Activated gamma-delta T cell treated with anti-CD3 and anti-CD28 coated beads, Interleukin-2, amount 50 U/mL, for 16 hours (primary cell): ENCODE measurements at places on chromosomes 1 and 21.

- peak; percentile 42 for DNase-seq
Measured at GRCh38 chr1:64136752-64137411, 66.5 kb upstream of the UBE2U start.

DNA sequence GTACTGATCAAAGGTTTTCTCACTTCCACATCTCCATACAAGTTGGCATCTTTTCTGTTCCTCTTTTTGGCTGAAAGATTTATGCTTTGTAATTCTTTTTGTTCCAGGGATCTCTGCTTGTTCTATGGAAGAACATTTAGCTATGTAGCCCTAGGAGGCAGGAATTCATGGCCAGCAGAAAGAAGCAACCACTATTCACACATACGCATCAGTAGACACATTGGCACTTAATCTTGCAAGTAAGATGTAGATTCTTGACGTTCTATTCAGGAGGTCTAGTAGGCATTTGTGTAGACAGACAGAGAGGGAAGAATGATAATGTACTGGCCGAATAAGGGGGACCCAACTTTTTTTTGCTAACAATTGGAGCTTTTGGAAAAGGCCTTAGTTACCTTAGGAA is 336.0 kb downstream of the NUF2 start:
- DNase-seq, result no peak

DNA sequence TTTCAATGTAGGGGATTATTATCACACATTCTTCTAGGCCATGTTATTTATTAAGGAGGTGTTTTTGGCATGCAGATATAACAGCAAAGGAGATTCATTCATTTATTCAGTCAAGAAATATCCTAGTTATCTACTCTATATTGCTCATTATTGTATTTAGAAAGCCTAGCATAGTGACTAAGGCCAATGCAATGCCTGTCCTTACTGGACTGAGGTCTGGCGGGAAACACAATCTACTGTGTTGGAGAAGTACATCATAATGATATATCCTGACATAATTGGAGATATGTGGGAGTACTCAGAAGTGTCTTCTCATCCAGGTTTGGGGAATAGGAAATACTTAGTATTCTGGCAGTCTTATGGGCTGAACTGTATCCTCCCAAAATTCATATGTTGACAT is 421.5 kb upstream of the USP24 start:
- DNase-seq, result no peak

- DNase-seq, result no peak
Measured at GRCh38 chr1:107494061-107494460, 353.2 kb downstream of the NTNG1 start.

DNA sequence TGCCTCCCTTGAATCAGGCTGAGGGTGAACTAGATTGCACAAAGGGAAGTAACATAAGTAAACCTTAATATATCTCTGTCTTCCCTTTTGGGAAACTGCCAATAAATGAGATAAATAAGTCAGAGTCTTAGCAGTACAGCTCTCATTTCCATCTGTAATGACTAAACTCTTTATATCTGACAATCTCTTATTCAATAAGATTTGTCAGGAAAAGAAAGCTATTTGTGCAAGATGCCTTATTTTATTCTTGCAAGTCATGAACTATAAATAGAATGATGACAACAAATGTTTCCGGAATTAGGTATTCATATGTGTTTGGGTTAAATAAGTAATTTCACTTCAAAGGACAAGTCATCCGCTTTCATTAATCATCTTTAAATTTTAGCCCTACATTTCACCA is 229.2 kb downstream of the PTGER3 start:
- no peak for DNase-seq

- no peak for DNase-seq
Measured at GRCh38 chr21:39430457-39430856, 15.1 kb downstream of the LCA5L start.

GRCh38 chr1:180574031-180574713 is 15.4 kb downstream of the OVAAL start:
- DNase-seq, result no peak

- no peak for DNase-seq
Measured at GRCh38 chr1:60589046-60589748, 493.2 kb upstream of the NFIA start.

DNA sequence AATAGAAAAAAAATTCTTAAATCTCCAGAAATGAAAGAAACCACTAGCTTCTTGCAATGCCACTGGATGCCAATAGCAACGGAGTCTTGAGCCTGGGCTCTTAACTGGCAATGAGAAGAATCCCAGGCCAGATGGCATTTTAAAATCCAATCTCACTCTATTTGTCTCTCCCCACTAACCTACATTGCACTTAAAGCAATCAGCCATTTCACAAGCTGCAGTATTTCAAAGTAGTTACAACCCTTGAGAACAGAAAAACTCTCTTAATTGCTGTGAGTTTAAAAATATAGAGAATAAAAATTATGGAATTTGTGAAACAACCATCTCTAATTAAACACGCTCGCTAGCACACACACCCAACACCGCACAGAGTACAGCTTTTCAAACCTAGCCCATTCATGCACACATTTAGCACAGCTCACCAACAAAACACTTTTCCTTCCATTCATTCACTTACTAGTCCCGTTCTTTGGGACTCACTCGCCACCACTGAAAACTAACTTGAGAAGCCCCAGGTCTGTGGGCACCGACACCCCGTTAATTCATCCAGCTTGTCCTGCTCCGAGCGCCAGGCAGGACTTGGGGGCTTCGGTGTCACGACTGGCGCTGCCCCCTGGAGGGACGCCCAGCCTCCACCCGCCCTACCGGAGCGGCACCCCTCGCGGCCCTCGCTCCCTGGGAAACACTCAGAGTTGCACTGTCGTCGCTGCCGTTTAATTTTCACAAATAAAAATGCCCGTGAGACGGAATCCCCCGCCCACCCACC is 1.0 kb downstream of the DDAH1 start:
- DNase-seq, result no peak

DNA sequence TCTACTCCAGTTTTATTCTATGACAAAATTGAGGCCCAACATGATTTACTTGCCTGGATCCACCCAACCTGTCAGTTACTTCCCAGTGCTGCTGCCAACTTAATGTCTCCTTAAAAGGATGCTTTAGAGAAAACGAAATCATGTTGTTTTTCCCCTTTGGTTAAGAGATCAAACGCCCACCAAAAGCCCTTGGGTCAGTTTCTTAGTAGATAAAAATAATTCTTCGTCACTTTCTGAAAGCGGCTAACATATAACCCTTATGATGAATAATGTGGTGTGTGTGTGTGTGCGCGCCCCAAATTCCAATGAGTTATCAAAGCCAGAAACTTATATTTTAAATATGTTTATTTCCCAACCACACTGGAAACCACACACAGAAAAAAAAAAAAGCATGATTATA is 52.7 kb upstream of the LGALS8 start:
- no peak for DNase-seq

- peak; percentile 77 for DNase-seq
Measured at GRCh38 chr1:203765029-203765837, at the start of gene LAX1. LAX1 (plus strand) TSS chr1:203765183; CDS start chr1:203765566, 383 bp downstream.

DNA sequence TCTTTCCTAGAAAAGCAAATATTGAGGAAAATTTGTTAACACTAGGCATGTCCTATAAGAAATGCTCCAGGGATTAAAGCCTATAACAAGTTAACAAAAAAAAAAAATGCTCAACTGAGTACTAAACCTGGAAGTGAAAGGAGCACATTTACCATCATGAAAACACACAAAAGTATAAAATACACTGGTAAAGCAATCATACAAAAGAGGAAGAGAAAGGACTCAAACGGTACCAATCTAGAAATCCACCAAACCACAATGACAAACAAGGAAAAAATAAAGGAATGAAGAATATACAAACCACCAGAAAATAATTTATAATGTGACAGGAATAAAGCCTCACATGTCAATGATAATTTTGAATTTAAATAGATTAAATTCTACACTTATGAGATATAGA is 21.2 kb downstream of the CD1E start:
- no peak for DNase-seq

- DNase-seq, result no peak
Measured at GRCh38 chr1:199774433-199775089, 252.9 kb upstream of the NR5A2 start.

DNA sequence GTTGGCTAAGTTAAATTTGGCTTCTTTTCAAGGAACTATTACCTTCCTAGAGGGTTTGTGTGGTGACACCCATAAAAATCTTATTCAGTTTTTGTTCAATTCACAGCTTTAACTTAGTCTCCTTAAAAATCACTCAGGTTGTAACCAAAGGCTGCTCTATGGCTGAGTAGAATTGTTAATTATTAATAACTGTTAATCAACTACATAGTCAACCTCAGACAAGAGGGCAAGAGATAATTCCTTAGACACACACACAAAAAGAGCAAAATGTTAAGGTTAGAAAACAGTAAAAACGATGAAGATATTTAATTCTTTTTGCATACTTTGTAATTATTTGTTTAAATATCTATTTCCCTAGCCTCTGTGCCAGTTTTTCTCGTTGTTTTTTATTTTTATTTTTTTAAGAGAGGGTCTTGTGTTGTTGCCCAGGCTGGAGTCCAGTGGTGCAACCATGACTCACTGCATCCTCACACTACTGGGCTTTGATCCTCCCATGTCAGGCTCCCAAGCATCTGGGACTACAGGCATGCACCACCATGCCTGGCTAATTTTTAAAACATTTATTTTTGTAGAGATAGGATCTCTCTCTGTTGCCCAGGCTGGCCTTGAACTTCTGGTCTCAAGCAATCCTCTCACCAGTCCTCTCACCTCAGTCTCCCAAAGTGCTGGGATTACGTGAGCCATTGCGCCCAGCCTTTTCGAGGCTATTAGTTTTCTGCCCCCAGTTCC is 215.2 kb downstream of the DISC1 start:
- no peak for DNase-seq

GRCh38 chr1:3369446-3370076 is 84.9 kb upstream of the ARHGEF16 start:
- no peak for DNase-seq

GRCh38 chr1:42037586-42037985 is 115.6 kb upstream of the GUCA2B start:
- DNase-seq, result no peak

GRCh38 chr1:41093826-41094225 is 72.3 kb upstream of the SLFNL1 start:
- DNase-seq, result no peak

- no peak for DNase-seq
Measured at GRCh38 chr1:63294803-63295594, 27.4 kb upstream of the FOXD3 start.

DNA sequence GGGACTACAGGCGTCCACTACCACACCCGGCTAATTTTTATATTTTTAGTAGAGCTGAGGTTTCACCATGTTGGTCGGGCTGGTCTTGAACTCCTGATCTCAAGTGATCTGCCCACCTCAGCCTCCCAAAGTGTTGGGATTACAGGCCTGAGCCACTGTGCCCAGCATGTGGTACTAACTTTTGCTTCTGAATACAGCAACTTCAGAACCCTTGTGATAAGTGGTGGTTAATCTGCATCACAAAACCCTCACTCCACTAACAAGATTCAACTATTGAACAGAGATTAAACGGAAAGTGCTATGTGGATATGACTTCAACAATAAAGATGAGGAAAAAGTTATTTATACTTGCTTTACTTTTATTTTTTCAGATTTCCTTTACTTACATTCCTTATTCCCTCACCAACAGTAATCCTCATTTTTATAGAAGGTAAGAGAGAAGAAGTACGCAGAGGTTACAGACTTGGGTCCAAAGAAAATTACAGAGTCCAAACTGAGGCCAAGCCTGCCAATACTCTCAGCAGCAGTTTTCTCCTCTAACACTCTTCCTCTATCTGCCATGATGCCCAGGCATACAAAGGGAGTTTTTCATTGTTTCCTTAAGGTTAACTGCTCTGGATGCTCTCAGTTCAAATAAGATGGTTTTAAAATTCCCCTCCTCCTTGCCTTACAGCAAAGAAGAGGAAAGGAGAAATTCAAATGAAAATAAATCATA is 44.3 kb downstream of the SLC16A1 start:
- no peak for DNase-seq

DNA sequence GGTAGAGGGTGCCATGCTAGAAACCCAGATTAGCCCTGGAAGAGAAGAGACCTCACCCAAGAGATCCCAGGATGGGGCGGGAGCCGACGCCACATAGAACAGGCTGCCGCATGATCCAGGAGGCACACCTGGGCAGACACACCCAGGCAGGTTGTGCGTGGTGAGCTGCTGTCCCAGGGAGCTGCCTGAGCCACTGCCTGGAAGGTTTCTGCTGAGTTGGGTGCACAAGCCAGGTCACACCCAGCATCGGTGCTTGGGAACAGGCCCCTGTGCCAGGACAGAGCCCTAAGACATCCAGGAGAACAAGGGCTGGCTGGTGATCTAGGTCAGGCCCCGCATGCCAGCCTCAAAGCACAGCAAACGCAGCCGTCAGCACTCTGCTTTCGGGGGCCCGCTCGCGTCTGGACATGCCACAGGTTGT is 40.2 kb downstream of the CTNNBIP1 start:
- no peak for DNase-seq

GRCh38 chr1:59195151-59195550 is 101.7 kb upstream of the FGGY start:
- DNase-seq, result no peak

DNA sequence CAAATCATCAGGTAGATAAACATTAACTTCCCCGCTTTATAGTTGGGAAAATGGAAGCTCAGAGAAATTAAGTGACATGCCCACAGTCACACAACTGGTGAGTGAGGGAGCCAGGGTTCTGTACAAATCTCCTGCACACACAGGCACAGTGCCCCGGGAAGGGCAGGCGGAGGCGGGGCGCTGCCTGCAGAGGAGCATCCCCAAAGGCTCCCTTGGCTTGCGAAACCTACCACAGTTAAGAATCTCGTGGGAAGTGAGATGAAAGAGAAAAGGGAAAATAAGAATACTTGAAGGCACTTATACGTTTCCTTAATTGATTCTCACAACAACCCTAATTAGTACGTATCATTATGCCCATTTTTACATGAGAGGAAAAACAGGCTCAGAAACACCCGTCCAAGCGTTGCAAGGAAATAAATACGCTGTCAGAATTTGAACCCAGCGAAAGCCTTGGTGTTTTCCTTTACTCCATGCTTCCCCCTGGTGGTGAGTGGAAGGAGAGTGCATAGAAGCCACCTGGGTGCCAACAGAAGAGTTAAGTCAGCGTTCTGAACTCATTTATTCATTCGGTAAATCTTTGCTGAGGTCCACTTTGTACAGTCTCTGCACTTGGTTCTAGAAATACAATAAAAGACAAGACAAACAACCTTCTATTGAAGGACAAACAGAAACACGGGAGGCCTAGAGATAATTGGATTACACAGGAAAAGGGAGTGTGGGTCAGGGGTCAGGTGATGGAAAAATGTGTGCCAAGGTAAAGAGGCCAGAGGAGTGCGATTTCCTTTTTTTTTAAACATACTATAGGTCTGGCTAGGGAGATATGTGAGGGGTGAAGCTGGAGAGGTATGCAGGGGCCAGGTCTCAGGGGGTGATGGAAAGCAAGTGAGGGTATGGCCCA is 28.4 kb downstream of the ACP6 start:
- peak; percentile 18 for DNase-seq

- no peak for DNase-seq
Measured at GRCh38 chr1:203425663-203425975, 50.0 kb upstream of the PRELP start.

DNA sequence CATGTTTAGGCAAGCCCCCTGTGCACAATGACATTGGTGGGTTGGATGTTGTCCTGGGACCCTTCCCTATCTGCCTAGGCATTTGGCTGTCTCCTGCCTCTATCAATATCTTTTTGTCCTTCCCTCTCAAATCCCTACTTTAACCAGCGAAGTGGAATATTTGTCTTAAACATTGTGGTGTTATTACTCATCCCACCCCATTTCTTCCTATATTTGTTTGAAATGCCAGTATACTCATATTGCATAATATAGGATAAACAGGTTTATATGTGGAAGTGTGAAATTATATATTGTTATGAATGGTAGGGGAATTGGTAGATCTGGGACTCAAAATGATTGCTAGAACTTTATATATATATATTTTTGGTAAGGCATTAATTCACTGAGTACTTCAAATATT is 80.0 kb downstream of the ADGRL2 start:
- no peak for DNase-seq
